Activated T-helper 2 cell treated with anti-CD3 and anti-CD28 coated beads, Interferon-gamma antibody, Interleukin-2, Interleukin-4, amounts not matched to agents 10 μg/mL and 5 μg/mL and 100 μg/mL, durations not matched to agents 14 hours and 24 hours and 36 hours (primary cell): ENCODE measurements at places on chromosomes 1 and 21. TPM values are rescaled to one million over a fixed set of nuclear protein-coding genes. Genes with fewer than 3 reads are reported as not detected.

DNA sequence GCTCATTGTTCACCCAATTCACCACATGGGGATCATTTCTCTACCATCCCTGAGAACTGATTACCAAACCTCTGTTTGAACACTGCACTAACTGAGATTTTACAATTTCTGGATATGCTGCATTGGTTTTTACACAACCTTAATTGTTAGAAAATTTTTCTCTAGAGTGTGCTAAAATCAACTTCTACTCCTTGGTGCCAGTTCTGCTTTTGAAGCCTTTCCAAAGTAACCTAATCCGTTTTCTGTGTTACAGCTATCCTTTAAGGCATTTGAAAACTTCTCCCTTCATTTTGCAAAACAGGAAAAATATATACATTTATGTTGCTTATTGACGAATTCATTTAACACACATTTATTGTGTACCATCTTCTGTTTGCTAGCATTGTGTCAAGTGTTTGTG lies 23.7 kb downstream of the SMAP2 start:
- H3K4me3 ChIP-seq = no peak overlapping the region
- H3K27ac ChIP-seq = peak overlapping the region; percentile 49
- peaks cover 70% of the 10 kb centered on the region for H3K36me3 ChIP-seq
- peaks cover 78% of the 10 kb centered on the region for H3K4me1 ChIP-seq

CLIC6 gene
- 1.0 and 1.3 TPM in 2 replicates for total RNA-seq

GOLT1A gene
- 0.21 TPM in 1 of 2 replicates, not detected in the other for total RNA-seq

CHI3L1 gene
- total RNA-seq = not detected in 2 replicates

KCNK1 gene
- total RNA-seq = 5.4 and 6.1 TPM in 2 replicates
